ENCODE measurements at places on chromosomes 4 and X.

GRCh38 chr4:57491388-57491787 lies 381.2 kb upstream of the IGFBP7 start:
- no peak for DNase-seq

- no peak for DNase-seq
These were observed 647.0 kb upstream of the AADAT start for GRCh38 chr4:170736710-170737109.

- no peak for DNase-seq
These were observed 14.0 kb upstream of the CDKN2AIP start for GRCh38 chr4:183430317-183430993.

- no peak for DNase-seq
These were observed 21.6 kb downstream of the SH3KBP1 start for GRCh38 chrX:19865567-19866363.

GRCh38 chrX:28586981-28587551 lies at the start of gene IL1RAPL1:
IL1RAPL1 (plus strand) TSS chrX:28587446.
- peak; percentile 50 for DNase-seq

DNA sequence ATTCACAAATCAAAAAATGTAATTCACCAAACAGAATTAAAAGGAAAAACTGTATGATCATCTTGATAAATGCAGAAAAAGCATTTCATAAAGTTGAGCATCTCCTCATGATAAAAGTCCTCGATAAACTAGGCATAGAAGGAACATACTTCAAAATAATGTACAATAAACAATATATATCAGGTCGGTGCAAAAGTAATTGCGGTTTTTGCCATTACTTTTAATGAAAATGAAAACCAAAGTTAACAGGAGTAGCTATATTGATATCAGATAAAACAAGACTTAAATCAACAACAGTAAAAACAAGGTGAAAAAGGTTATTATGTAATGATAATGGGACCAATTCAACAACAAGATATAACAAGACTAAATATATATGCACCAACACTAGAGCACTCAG lies 372.1 kb downstream of the RAB28 start:
- DNase-seq, result no peak

GRCh38 chrX:108584617-108585211 lies 145.1 kb downstream of the COL4A5 start:
- no peak for DNase-seq

DNA sequence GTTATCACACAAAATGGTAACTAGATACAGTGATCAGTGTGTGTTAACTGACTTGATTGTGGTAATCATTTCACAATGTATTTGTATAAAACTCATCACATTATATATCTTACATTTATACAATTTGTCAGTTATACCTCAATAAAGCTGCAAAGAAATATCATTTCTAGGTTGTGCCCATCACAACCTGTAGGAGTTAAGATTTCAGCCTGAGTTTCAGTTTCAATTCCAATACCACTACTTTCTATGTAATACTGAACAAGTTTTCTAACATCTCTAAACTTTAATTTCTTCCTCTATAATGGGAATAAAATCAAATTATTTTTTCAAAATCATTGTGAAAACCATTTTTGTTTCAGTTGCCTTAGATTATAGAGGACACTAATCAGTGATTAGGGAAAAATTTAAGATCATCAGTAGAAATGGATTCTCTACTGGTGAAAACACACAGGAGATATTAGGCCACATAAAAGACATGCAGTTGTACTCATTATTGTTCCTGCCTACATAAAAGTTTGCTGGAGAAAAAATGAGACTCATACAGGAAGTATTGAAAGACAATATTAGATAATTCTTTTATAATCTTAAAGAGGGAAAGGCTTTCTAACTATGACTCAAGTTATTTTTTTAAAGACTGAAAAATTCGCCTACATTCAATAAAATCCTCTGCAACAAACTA lies 18.4 kb upstream of the TBC1D1 start:
- no peak for DNase-seq

GRCh38 chr4:144788469-144788868 lies 142.5 kb downstream of the HHIP start:
- DNase-seq, result no peak

- DNase-seq, result no peak
These were observed 165.1 kb upstream of the RAI2 start for GRCh38 chrX:18026166-18026565.

DNA sequence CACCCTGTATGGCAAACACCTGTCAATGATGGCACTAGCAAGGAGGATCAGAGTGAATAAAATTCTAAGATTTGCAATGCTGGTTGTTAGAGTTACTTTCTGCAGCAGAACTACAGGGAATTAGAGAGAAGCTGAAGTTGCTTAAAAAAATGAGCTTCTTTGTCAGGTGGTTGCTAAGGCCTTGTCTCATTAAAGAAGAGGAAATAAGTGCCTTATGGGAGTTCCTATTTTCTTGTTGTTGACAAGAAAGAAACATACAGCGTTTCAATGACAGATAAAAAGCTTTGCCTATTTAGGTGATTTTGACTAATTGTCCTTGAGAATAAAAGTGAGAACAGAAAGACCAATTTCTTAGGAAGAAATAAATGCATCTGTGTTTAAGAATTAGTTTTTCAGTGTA lies 106.0 kb upstream of the ARHGAP24 start:
- no peak for DNase-seq

DNA sequence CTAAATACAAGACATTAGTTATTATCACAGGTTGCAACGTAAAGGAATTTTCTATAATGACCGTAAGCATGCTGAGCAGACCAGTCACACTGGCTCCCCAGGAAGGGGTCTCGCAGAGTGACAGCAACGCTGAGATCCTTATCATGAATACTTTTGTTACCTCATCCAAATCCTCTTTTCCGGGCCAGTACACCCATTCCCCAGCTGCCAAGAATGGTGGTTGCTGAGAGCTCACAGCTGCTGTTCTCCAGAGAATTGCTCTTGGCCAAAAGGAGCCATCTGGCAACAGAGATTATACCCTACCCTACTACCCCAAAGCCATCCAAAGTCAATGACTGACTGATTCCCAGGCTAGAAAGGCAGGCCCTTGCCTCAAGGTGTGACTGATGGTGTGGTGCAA lies 91.6 kb downstream of the FUNDC1 start:
- no peak for DNase-seq

DNA sequence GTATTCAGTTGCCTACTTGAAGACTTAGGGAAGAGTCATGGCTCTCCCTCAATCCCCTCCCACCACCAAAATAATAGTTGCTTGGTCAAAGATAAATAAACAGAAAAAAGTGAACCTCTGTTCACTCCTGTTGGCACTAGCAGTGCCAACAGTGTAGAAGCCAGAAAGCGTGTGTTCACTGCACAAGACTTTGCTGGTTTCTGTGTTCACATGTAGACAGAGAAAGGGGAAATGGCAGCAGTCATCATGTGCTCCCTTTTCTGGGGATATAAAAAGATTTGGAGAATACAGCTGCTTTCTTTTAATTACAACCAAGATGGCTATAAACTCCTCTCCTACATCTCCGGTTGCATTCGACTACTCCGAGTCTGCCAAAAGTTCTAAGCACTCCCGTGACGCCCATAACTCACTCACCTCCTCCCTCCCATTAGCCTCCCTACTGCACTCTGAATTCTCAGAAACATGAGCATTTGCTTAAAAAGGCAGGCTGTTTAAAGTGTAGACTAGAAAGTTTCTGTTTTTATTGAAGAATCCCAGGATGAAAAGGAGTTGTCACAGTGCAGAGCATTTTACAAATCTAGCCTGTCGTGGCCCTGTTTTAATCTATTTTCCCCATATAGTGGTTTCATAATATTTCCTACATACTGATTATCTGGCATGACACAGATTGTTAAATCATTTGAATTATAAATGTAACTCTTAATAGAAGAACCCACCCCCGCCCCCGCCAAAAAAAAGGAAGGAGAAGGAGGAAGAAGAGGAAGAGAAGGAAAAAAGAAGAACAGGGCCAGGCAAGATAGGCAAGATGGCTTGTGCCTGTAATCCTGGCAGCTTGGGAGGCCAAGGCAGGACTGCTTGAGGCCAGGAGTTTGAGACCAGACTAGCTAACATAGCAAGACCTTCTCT lies 16.7 kb downstream of the LGI2 start:
- DNase-seq, result no peak

- no peak for DNase-seq
These were observed 683 bp downstream of the MAN2B2 start for GRCh38 chr4:6575503-6576240.

- DNase-seq, result no peak
These were observed at the start of gene EDNRA for GRCh38 chr4:147480891-147481576. EDNRA (plus strand) TSS chr4:147481097; CDS start chr4:147485682, 4,585 bp downstream.

DNA sequence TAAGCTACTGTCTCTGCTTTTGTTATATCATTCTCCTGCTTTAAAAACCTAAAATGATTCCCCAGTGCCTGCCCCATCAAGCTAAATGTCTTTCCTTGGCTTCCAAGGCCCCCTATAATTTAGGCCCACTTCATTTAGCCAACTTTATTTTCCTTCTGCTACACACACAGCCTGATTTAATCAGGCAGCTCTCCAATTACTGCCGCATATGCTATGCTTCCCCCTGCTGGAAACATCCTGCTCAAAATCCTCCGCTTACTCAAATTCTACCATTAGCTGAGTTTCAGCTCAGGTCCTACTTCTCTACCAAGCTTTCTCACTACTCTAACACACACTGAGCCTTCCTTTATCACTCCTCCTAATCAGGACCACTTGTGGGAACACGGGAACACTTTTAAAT lies 17.0 kb downstream of the LAMP2 start:
- DNase-seq, result no peak

DNA sequence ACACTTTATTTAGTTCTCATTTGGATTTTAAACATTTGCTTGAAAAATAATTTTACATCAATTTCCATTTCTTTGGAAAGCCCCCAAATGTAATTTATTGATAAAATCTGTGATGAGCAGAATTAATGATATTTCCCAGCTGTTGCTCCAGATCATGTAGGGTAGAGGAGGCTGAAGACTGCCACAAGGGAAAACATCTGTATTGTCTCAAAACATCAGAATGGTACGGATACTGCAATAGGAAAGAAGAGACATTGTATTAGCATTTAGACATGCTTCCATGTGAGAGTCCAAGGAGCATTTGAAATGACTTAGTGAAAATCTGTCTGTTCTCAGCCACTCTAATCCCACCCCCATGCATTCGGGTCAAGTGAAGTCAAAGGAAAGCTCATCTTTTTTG lies 14.4 kb downstream of the ADH1A start:
- DNase-seq, result no peak

DNA sequence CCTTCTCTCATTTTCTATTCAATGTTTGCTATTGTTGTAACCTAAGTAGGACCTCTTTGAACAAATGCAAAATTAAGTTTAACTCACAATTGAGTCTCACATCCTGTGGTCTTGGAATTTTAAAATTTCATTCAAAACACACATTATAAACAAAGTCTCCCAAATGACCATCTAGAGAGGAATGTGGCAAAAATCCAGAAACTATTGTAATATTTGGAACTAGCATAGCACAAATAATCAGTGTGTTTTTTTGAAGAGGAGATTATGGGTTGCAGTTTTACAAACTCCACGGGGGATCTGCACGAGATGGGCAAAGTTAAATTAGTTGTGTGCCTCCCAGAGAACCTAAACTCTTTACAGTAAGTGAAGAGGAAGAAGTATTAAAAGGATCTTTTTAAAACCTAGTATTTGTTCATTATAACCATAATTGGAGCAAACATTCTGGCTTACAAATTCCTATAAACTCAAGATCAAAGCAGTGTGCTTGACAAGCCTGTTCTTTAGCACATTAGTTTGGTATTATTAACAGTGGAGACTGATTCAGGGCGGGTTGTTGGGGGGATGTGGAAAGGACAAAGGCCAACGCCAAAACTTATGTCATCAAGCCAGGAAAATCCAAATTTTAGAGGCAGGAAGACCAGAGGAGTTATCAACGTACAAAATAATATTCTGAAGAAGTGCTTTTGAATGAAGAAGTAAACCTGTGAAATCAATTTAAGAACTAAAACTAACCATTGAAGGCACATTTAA lies 22.4 kb upstream of the RBPJ start:
- no peak for DNase-seq

All from NCI-H510A treated with DMSO at 0.1 percent for 48 hours (cell line).